Activated CD4-positive, alpha-beta T cell treated with anti-CD3 and anti-CD28 coated beads, Interleukin-2, amount 50 U/mL, for 16 hours (primary cell): ENCODE measurements at places on chromosomes 6 and 20.

DNA sequence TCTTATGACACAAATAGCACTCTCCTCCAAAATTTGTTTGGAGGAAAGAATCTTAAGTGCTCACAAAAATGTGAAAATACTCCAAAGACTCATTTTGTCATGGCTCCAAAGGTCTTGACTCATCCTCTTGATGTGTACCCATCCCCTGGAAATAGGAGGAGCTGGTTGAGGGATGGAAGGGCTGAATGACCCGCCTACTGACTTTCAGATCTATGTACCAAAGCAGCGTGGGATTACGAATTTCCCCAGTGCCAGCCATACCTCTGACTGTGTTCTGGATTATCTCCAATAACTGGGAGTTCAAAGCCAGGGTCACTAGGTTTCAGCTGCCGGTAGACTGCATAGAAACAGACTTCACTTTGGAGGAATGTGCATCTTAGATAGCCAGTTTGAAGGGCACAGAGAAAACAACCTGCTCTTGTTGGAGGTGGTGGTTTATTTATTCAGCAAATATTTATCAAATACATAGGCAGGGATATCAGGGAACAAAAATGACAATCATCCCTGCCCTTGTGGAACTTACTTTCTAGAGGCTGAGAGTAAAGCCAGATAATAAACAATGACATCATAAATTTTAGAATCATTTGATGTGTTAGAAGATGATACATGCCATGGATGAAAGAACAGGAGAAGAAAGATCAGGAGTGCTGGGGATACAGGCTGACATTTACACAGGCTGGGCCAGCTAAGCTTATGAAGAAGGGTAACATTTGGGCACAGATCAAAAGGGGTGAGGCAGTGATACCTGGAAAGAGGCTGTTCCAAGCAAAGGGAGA is 246.6 kb downstream of the TBXT start:
- no peak for DNase-seq

GRCh38 chr6:19896693-19897010 is 59.5 kb downstream of the ID4 start:
- no peak for DNase-seq

DNA sequence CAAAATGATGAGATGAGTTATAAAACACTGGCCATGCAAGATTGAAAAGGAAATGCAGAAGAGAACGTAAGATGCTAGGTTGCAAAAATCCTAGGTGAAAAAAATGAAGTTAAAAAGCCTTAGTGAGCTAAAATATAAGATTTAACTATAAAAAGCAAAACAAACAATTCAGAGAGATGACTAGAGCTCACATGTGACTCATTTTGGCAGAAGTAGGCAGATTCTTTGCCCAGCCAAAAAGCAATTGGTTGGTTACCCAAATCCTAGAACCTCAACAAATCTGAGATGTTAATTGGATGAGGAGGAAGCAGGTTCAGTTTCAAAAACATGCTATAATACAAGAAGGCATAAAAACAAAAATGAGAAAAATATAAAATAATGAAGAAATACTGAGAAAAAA is 249.1 kb downstream of the OGFRL1 start:
- no peak for DNase-seq

GRCh38 chr6:90708206-90708737 is 121.4 kb upstream of the MAP3K7 start:
- DNase-seq, result no peak
